Fibroblast of the aortic adventitia (primary cell): ENCODE measurements at places on chromosomes 2 and 18. TPM values are rescaled to one million over a fixed set of nuclear protein-coding genes. Genes with fewer than 3 reads are reported as not detected.
A peak's percentile ranks its signal among the peaks of the same experiment; 100 is the strongest.

GRCh38 chr2:8046849-8047248 lies 635.0 kb upstream of the ID2 start:
- DNase-seq, result no peak

COLEC12 gene
- 63.9 and 109 TPM in 2 replicates for total RNA-seq

- DNase-seq, result peak; percentile 1
Observed at GRCh38 chr2:139160836-139161235, 380.6 kb upstream of the NXPH2 start.

CELF4 gene
- not detected in 2 replicates for total RNA-seq

ALLC gene
- total RNA-seq, result not detected in 2 replicates

DNA sequence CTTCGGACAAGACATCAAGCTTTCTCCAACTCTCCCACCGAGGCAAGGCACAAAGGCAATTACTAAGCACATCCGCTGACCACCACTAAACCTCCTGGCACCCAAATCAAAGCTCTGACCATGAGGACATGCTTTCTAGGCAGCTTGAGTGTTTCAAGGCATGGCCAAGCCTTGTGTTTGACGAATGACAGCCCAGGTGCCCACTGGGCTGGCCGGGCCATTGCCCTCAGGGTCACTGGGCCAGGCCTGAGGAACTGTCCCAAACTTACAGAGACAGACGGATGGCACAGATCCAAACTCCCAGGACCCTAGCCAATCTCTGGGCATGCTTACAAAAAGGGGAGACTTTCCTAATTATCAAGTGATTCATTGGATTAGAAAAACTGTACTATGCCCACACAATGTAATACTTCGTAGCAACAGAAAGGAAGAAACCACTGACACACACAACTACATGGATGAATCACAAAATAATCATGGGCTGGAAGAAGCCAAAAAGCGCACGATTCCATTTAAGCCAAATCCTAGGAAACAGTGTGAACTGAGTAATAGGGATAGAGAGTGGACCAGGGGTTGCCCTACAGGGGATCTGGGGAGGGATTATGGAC lies 20.2 kb downstream of the CRACDL start:
- peak; percentile 71 for DNase-seq

RASGRP3 gene
- 5.9 and 7.8 TPM in 2 replicates for total RNA-seq

GRCh38 chr2:25912851-25913695 lies 34.8 kb upstream of the ASXL2 start:
- DNase-seq, result peak; percentile 89

DNA sequence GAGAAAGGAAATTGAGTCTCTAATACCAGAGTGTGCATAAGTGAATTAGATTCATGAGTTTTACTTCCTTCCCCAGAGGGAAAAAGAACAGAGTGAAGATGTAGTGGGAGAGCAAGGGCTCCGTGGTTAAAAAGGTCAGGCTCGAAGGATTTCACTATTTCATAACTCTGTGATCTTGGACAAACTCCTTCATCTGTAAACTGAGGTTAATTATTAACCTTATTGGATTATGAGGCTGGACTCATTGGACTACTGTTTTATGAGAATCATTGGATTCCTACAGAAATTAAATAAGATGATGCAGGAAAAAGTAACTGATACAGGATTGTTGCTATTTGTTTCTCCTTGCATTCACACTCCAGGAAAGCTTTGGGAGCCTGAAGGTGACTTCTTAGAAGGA lies 45.0 kb downstream of the SRD5A2 start:
- no peak for DNase-seq

GRCh38 chr2:200693836-200694470 lies 108.1 kb downstream of the AOX1 start:
- DNase-seq, result no peak

DNA sequence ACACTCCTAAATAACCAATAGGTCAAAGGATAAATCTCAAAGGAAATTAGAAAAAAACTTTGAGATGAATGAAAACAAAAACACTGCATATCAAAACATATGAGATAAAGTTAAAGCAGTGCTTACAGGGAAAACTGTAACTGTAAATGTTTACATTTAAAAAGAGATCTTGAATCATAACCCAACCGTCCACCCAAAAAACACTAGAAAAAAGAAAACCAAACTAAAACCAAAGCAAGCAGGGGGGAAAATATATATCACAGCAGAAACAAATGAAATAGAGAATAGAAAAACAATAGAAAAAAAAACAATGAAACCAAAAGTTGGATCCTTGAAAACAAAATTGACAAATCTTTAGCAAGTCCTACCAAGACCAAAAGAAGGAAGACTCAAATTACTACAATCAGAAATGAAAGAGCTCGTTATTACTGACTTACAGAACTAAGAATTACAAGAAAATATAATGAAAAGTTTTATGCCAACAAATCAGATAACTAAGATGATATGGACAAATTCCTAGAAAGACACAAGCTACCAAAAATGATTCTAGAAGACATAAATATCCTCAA lies 65.6 kb downstream of the TLK1 start:
- DNase-seq, result no peak

C2orf15 gene
- not detected in 2 replicates for total RNA-seq

DNA sequence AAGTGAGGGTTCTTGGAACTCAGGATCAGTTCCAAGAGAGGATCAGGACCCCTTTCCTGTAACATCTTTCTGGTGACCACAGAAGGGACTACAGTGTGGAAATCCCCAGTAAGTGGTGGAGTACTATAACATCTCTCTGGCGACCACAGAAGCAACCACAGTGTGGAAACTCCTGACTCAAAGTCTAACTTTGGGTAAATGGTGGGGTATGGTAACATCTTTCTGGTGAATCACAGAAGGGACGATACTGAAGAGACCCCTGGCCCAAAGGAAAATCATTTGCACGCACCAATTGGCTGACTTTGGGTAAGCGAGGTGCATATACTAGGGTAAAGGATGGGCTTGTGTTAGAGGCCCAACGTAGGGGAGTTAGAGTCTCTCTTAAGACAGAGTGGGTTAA lies 56.3 kb upstream of the GULP1 start:
- DNase-seq, result no peak

- DNase-seq, result no peak
Observed at GRCh38 chr2:80153768-80154167, 150.8 kb downstream of the LRRTM1 start.

DNA sequence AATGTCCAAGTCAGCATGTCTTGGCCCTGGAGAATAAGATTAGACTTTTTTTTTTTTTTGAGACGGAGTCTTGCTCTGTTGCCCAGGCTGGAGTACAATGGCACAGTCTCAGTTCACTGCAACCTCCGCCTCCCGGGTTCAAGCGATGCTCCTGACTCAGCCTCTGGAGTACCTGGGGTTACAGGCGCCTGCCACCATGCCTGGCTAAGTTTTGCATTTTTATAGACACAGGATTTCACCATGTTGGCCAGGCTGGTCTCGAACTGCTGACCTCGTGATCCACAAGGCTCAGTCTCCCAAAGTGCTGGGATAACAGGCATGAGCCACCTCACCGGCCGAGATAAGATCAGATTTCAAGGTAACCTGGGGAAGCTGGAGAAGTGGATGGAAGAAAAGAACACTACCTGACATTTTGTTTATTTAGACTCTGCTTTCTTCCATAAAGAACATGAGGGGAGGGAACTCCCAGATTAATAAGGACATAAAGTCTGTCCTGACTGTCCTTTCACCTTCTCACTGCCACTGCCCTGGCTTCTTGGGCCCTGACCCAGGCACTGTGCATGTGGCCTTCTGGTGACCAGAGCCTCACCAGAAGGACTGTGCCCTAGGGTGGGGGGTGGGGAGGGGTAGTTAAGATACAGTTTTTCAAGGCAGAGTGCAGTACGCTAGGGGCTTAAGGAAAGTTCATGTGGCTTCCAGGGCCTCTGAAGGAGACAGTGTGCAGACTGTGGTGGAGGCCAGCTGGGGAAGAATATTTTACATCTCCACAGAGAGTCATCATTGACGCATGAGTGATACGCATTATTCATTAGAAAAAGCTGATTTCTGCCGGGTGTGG lies 4.8 kb upstream of the IMPA2 start:
- peak; percentile 24 for DNase-seq

SCTR gene
- not detected in 2 replicates for total RNA-seq
